ENCODE measurements at places on chromosomes 12 and 14. TPM values are rescaled to one million over a fixed set of nuclear protein-coding genes. Genes with fewer than 3 reads are reported as not detected.
A peak's percentile ranks its signal among the peaks of the same experiment; 100 is the strongest.

DNA sequence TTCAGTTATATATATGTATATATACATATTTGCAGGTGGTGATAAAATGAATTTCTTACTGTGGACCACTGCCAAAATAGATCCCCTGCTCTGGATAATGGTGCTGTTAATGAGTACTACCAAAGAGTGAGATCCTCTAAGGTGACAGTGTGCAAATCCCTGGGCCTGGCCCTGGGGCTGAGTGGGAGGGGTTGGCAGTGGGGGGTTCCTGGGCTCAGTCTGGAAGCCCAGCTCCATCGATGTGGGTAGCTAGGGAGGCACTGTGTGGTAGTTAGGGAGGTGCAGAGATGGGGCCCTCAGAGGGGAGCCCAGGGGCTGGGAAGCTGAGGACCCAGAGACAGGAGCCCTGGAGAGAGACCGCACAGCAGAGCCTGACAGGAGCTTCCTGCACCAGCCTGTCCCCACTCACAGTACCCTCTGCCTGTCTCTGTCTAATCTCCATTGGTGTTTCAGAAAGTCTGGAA, 9.1 kb downstream of the KRT8 start:
- DNase-seq = no peak

DNA sequence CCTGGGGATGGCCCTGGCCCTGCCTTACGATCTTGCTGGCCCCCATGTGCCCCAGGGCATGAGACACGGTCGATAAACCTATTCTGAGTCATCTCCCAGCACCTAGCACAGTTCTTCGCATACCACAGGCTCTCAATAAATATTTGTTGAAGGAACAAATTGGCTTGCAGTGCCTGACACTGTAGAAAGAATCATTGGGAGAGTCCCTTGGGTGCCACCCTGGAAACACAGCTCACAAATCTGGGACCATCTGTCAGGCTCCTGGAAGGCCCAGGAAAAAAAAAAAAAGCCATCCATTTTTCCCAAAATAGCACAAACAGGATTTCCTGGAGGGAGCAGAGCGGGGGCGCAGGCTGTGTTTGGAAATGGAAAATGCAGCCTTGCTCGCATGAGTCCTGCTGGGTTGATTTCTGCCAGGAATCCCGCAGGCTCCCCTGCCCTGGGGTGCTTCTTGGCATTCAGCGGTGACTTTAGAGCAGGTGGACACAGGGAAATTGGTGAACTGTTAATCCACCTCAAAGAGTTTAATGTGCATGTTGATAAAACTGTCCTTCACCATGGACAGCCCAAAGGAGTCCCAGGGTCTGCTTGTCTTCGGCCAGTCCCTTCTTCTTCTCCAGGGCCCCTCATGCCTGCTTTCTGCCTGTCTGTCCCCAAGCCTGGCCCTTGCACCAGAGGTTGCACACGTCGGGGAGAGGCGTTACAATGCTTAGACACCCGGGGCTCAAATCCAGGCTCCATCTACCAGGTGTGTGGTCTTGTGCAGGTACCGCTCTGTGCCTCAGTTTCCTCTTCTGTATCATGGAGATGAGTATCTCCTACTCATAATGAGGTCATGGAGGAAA, 106.1 kb upstream of the RFLNA start:
- DNase-seq = peak; percentile 22

DNA sequence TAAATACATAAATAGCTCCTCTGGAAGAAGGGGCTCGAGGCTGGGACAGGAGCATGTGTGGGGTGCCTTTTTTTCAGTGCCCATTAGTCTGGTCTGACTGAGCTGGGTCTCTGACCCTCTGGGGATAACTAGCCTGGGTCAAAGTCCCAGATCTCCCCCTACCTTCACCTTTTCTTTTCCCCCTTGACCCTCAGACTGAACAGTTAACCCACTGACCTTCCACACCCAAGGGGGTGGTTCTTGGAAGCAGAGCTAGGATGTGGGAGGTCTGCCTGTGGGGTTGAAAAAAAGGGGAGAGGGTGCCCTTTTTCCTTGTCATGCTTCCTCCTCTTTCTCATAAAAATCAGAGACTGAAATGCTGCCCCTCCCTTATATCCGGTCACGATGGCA, 925 bp upstream of the GLI1 start:
- DNase-seq = no peak

DNA sequence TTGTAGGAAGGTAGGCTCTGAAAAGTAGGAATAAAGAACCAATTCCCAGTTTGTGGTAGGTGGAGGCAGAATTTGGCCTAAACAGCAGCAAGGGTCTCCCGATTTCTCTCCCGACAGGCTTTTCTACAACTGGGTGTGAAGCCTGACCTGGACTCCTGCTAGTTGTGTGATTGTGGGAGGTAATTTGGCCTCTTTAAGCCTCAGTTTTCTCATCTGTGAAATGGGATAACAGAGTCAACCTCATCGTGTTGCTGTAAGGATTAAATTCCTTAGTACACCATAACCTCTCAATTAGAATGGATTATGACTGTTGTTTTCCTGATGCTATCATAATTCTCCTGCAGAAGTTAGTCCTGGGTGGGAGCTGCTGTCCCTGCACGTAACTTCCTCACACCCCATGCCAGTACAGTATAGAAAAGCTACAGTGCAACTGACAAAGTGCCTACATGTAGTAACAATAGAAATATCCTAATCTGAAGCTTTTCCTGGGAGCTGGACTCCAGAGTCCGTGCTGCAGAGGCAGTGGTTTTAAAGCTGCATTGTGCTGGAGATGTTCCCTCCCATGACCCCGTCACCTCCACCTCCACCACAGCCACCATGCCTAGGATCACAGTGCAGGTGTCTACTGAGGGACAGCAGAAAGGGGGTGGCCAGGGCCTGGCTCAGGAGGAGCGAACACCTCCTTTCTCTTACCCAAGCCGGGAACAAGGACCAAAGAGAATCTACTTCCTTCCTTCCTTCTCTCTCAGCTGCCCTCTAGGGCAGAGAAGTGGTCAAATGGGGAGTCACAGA, 76.5 kb downstream of the FBXL14 start:
- DNase-seq = no peak

- no peak for DNase-seq
Observed at GRCh38 chr14:73740618-73741326, 26.6 kb upstream of the PNMA1 start.

DNA sequence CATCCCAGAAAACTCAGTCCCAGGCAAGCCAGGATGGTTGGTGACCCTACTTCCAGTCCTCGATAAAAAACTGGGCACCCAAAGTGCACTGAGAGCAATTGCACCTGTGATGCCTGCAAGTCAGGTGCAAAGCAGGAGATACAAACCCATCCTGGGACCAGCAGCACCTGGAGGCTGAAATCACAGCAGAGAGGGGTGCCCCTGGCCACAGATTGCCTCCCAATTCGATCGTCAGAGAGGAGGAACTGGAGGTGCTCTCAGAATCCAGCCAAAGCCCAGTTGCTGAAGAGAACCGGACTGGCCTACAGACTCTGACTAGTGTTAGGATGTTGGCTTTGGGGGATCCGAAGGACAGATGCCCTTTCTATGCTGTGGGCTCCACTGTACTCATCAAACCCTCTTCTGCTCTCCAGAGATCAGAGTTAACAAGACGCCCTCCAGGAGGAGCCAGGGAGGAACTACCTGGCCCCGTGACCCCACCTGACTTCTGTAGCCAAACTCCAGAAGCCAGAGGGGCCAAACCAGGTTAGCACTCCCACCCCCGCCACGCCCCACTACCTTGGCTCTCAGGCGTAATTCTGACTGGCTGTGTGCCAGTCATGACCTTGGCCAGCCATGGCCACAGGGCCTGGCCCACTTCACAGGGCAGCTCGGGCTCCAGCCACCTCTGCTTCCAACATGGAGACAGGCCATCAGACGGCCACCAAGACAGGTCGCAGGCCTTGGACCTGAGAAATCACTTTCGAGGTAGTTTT, 284.5 kb upstream of the RTL1 start:
- DNase-seq = no peak

GRCh38 chr12:14995583-14996425, 23.0 kb downstream of the PDE6H start:
- no peak for DNase-seq

GRCh38 chr14:73143003-73143402, 6.7 kb downstream of the PSEN1 start:
- DNase-seq = no peak

- no peak for DNase-seq
Observed at GRCh38 chr14:92450351-92451070, 63.1 kb upstream of the RIN3 start.

DNA sequence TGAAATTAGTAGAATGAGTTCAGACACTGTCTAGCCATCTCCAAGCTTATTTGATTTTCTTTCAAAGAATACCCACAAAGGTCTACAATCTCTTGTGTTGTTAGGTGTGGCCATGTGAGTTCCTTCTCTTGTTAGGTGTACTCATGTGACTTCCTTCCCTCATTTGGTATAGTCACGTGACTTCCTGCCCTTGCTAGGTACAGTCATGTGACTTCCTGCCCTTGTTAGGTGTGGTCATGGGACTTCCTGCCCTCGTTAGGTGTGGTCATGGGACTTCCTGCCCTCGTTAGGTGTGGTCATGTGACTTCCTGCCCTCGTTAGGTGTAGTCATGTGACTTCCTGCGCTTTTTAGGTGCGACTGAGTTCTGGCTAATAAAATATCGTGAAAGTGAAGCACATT, 179.6 kb downstream of the TMX1 start:
- no peak for DNase-seq

DNA sequence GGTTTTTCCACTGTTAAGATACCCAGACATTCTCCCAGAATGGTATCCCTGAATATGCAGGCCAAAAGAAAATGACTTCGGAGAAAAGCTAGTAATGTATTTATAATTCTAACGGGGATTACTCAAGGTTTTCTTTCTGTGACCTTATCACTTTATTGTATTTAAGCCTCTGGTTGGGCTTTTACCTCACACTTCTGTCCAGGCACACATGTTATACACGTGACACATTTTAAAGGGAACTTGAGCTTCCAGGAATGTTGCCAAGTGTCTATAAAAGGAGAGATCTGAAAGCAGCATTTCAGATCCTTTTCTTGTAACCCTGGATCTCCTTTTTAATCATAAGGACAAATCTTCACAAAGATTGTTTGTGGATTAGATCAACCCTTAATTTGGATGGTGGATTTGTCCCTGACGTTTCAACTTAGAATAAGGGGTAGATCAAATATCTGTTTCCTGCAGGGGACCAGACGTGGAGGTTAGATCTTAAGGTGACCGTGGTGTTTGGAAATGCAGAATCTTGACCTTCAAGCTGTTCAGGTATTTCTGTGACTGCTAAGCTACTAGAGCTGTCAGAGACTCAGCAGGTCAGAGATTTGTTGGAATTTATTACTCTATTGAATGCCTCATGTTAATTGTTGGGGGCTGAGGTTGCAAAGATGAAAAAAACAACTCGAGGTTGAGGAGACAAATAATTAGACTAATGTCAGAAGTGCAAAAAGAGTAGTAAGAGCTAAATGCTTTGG, 1.5 kb downstream of the CIPC start:
- no peak for DNase-seq

DNA sequence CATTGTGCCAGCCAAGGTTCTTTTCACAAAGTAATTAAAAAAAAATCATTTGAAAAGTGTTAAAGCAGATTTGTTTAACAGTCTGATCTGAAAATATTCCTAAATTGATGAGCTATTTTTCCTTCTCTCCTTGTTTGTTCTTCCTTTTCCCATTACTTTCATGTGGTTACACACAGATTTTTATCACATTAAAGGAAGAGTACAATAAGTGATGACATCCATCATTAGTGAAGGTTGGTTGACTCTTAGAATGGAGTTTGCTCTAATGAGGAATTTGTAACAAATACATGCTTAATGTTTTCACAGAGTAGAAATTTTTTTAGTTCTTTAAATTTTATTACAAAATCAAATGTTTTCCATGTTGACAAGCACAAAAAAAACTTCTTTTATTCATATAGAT, 18.9 kb upstream of the TOMM20L start:
- DNase-seq = no peak

DNA sequence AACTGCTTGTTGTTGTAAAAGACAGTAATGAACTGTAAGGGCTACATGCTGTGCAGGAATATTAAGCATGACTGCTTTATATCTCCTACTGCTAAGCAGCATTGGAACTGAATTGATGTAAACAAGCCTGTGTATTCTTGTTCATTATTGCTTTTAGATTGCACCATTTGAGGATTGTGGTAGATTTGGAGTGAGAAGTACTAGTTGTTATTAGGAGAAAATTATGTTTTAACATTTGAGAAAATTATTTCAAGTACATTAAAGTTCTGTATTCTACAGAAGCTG, 212.7 kb downstream of the ERC1 start:
- DNase-seq = no peak

DNA sequence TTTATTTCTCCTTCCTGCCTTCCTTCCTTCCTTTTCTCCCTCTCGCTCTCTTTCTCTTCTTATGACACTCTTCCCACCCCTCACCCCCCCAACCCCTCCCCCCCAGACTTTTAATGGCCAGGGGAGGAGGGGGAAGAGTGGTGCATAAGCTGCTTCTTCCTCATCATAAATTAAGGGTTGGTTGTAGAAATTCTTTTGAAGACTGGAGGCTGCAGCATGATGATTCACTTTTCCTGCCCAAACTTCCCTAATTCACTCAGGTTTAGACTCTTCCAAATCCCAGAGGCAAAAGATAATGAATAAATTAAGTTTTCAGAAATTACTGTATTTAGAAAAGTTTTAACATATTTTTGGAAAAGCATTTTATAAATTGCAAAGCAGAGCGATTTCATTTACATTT, 58.2 kb downstream of the GRIP1 start:
- DNase-seq = no peak

GRCh38 chr12:91591639-91591987, 409.0 kb upstream of the DCN start:
- DNase-seq = no peak

GRCh38 chr14:71418532-71419245, 511.4 kb downstream of the PCNX1 start:
- no peak for DNase-seq

- no peak for DNase-seq
Observed at GRCh38 chr12:27823038-27823437, 43.0 kb upstream of the MANSC4 start.

DNA sequence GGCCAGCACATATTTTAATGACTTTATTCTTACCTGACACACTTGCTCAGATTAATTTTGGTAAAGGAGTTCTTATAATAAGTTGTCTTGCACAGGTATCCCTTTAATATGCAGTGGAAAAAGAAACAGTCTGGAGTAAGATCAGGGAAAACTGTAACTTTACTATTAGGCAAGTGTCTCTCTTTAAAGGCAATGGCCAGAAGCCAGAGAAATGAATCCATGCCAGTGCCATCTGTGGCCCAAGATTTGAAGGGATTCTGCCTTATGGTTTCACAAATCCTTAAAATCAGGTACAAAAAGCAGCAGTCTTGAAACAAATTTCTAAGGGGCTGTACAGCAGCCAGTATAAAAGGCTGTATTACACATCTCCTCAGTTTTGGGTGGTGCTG, 22.4 kb downstream of the NFYB start:
- DNase-seq = no peak

PPP1R1A gene
- 1.3 TPM for total RNA-seq

WDR89 gene
- total RNA-seq = 15.3 TPM

ARHGEF40 gene
- 12.5 TPM for total RNA-seq
